ENCODE measurements at places on chromosomes 5 and 9. TPM values are rescaled to one million over a fixed set of nuclear protein-coding genes. Genes with fewer than 3 reads are reported as not detected.

DNA sequence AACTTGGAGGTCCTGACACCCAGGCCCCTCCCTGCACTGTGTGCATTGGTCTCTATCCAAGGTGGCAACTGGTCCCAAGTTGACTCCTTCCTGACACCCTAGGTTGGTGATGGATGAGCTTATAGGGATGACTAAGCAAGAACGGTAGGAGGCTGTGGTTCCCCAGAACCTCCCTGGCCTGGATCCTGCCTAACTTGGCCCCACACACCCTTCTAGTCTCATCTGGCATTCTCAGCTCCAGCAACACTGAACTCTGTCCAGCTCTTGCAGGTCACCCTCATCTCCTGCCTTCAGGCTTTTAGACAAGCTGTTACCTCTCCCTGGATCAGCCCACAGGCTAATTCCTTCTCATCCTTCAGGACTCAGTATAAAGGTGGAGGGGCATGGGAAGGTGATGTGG is 16.5 kb downstream of the AQP3 start:
- DNase-seq: no peak

DNA sequence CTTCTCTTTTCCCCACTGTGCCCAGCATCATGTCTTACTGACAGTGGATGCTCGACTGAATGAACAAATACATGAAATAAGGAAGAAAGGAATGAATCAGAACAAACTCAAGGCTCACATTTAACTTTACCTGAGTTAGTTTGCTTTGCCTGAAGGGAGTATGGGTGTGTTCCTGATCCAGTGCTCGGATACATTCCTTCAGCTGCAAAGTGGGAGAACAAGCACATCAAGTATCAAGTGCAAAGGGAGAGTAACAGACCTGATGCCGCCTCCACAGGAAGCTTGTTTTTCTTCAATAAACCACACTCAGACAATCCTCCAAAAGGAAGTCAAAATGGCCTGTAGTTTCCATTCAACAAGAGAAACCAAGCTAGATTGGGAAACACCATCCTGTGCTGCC is 66.1 kb downstream of the KIF24 start:
- DNase-seq: no peak

- no peak for DNase-seq
These were observed 259.3 kb downstream of the ROR2 start for GRCh38 chr9:91690540-91691249.

GRCh38 chr9:79176014-79176697 is 395.6 kb upstream of the TLE4 start:
- no peak for DNase-seq

DNA sequence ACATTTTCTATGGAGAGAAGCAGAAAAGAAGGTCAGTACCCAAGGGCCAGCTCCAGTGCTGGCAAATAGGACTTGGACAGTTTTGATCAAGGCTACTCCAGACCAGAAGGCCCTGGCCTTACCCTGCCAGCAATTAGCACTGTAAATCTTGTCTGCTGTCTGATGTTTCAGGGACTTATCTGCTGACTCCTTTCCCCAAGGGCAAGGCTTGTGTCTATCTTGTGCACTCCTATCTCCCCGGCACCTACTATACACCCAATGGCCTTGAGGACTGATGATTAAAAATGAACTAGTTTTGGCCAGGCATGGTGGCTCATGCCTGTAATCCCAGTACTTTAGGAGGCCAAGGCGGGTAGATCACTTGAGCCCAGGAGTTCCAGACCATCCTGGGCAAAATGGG is 37.2 kb downstream of the POLR1E start:
- no peak for DNase-seq

DNA sequence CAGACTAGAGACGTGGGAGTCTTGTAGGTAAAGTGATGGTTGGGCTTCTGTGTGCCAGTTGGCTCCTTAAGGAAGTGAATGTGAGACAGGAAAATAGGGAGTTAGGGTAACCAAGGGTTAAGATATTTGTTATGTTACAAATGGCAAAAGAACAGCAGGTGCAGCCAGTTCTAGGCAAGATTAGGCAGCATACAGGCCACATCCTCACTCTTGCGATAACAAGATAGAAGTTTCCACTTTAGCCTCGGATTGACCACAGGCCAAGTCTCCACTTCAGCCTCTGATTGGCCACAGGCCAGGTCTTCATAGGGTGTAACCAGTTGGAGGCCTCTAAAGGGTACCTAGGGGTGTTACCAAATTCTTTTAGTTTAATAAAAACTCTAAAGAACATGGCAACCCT is 54.6 kb upstream of the ABCA1 start:
- no peak for DNase-seq

DNA sequence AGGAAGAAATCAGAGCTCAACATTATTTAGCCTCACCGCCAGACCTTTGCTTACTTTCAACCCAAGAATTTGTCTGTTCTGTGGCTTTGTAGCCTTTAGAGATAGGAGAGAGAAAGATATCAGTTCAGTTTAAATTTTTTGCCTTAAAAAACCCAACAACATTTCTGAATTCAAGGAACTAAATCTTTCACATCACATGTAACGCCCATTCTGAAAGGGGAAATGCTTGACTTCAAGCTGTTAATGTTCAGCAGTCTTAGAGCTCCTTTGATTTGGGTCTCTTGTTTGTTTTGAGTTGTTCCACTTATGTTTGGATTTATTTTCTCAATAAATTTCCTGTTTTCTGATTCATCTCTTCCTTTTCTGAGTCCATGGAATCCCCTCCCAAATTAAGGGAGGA is 294.5 kb downstream of the ARHGAP26 start:
- DNase-seq: no peak

FOXB2 gene
- 0.30 TPM for polyA plus RNA-seq

LCN9 gene
- polyA plus RNA-seq: 2.3 TPM

BRD3OS gene
- 13.6 TPM for polyA plus RNA-seq
